ENCODE measurements at places on chromosomes 4 and X. TPM values are rescaled to one million over a fixed set of nuclear protein-coding genes. Genes with fewer than 3 reads are reported as not detected.

DNA sequence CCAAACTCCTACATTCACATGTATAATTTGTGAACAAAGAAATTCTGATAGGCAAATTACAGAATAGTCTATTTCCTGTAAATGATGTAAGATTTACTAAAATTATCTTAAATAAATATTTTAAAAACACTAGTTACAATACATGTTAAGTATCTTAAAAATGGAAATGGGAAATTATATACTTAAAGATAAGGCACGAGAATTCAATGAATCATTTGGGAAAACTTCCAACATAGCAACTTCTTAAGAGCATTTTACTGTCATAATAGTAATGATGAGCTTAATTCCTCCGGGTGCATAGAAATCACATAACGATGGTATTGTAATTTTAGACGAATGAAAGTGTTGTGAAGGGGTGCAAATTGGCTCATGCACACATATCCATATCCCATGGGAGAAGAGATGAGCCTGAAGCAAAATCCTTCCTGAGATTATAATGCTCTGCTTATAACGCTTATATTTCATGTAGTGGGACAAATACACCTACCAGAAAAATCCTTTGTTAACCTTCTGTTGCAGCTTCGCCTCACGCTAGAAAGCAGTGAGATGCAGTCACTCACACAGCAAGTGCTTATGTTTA, 873.5 kb downstream of the PDHA2 start:
- no peak for DNase-seq

DNA sequence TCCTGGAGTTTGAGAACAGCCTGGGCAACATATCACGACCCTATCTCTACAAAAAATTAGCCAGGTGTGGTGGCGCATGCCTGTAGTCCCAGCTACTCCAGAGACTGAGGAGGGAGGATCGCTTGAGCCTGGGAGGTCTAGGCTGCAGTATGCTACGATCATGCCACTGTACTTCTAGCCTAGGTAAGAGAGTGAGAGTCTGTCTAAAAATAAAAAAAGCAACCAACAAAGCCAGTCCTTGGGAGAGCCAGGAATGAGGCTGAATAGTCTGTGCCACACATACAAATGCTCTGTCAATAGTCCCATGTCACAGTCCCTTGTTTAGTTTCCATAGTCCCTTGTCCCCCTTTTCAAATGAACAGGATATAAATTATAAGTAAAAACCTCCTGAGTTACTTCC, 19.3 kb upstream of the PRSS48 start:
- DNase-seq = no peak

GRCh38 chrX:69741721-69742120, 125.8 kb downstream of the EDA start:
- DNase-seq = no peak

The GUCY1A1 gene
- 4.8 TPM for polyA plus RNA-seq

The HSFX2 gene
- 1.3 TPM for polyA plus RNA-seq

The SPOCK3 gene
- 2.9 TPM for polyA plus RNA-seq

GRCh38 chrX:136585262-136585661, 53.2 kb downstream of the VGLL1 start:
- no peak for DNase-seq

- no peak for DNase-seq
Measured at GRCh38 chrX:107731831-107732502, 43.6 kb downstream of the TSC22D3 start.

DNA sequence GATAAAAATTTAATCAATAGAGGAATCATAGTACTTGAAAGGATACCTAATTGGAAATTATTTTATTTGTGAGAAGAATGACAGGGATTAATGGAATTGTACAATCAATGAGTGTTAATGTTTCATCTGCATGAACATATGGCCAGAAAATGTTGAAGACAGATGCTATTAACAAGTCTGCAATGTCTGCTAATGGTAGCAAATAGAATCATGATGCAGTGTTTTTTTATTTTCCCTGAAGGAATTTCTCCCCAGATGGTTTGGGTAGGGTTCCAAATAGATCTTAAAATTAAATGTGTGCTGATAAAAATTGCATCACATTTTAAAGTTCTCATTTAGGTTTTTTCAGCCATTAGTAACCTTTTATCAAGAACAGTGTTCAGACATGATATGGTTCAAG, 291.3 kb upstream of the TRAM1L1 start:
- DNase-seq = no peak

- DNase-seq = no peak
Measured at GRCh38 chrX:13759152-13759718, 24.7 kb downstream of the OFD1 start.

The KDR gene
- 13.4 TPM for polyA plus RNA-seq

GRCh38 chrX:37378404-37378803, 29.2 kb downstream of the PRRG1 start:
- DNase-seq = no peak

The TBC1D8B gene
- polyA plus RNA-seq = 2.6 TPM

GRCh38 chr4:94722748-94723147, 35.0 kb upstream of the BMPR1B start:
- no peak for DNase-seq

All from urinary bladder (tissue), 4 donors.